ENCODE measurements at places on chromosomes 3 and 15.

GRCh38 chr3:165389064-165389463 lies 192.9 kb upstream of the SLITRK3 start:
- no peak for DNase-seq

- DNase-seq: no peak
Measured at GRCh38 chr3:59680919-59681318, 631.1 kb upstream of the CFAP20DC start.

- DNase-seq: no peak
Measured at GRCh38 chr3:61667383-61667782, 106.0 kb downstream of the PTPRG start.

GRCh38 chr3:148642616-148643015 lies 55.1 kb upstream of the AGTR1 start:
- no peak for DNase-seq

DNA sequence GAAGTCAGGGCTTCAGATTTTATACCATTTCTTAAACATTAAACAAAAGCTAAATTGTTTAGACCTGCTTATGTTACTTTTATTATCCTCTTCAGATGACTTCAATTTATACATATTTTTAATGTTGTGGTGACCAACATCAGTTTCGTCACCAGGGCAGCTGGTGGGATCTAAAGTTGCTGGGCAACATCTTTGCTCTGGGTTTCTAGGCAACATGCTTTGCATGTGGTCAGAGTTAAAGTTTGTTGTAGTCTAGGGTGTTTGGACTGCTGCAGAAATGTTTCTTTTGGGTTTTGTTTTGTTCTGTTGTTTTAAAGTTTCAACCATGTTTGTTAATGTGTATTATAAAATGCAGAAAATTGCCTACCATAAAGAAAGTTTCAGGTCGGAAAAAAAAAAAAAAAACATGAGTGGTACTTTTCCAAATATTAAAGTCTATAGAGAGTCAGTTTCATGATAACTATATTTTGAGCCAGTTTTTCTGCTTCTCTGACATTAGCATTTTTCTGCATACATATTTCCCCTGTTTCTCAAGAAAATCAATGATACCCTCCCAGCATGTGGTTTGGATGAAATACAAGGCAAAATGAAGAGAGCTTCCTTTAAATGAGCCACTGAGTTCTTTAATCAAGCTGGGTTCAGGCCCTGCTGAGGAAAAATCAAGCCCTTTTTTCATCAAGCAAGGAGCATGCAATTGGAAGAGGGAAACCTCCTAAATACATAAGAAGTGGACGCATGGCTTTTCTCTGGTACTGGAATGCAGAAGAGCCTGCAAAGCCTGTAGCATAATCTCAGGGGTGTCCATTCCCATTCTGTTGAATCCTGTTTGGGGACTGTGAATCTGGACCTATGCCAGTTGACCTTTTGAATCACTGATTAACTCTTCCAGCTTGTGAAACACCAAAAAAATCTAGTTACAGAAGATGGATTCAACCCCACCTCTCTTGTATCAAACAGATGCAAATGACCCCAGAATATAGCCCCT lies 35.0 kb upstream of the VGLL3 start:
- DNase-seq: no peak

DNA sequence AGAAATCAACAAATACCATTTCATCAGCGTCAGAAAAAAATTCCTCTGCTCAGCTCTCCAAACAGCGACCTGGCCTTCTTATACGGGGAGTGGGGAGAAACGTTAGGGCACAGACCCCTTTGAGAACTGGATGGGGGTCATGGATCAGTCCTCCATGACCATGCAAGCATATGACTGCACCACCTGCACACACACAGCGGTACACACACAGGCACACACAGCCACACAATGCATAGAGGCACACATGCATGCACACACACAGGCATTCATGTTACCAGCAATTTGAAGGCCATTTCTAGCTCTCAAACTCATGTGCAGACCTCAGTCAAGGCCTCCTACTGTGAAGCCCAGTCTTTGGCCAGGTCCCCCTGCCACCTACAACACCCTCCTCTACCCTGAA lies 50.2 kb downstream of the SLC41A3 start:
- DNase-seq: no peak

DNA sequence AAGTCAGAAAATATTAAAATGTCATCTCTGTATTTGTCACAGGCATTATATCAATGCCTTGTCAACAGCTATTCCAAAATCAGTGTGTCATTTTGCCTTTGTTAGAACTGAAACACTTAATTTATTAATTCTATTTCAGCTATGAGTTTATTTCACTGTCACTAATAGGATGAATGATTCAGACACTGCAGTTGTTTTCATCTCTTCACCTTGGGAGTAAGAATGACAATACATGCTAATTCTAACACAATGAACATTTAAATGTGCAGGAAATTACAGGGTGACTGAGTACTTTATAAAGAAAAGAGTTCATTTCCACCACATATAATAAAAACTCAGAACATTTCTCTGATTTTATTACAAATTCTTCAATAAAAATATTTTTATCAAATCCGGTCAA lies 109.7 kb downstream of the P2RY1 start:
- no peak for DNase-seq

DNA sequence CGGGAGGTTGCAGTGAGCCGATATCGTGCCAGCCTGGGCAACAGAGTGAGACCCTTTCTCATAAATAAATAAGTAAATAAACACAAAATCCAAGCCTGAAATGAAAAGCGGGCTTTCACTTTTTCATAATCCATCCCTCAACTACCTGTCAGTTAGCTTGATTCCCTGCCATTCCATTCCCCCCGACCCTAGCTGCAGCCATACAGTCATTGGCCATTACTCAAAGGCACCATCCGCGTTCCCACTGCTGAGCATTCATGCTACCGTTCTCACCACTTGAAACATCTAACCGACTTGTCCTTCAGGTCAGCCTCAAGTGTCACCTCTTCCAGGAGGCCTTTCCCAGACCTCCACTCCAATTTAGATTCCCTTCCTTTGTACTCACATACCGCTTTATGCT lies 1.1 kb upstream of the PARL start:
- no peak for DNase-seq

- DNase-seq: no peak
Measured at GRCh38 chr3:156648086-156648485, 26.3 kb upstream of the TIPARP start.

GRCh38 chr15:68997930-68998777 lies 16.3 kb upstream of the NOX5 start:
- DNase-seq: no peak

GRCh38 chr3:154953538-154953937 lies 126.6 kb upstream of the MME start:
- DNase-seq: no peak

GRCh38 chr3:195394024-195394423 lies 48.8 kb downstream of the ACAP2 start:
- DNase-seq: no peak

DNA sequence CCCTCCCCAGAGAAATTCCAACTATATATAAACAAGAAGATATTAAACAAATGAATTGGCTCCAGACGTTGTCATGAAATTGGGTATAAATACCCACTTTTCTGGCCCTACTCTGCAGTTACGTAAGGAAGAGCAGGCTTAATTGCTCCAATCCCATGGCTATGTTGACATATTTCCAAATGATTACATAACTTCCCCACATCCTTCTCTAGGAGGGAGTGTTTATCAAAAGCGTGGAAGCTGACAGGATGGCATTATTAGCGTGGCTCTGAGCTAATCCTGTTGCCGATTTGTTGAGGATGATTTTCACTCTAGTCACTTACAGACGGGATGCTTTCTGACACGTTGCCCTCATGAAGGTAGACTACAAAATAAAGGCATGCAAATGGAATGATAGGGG lies 347.5 kb upstream of the TMCO5A start:
- DNase-seq: no peak

- no peak for DNase-seq
Measured at GRCh38 chr3:67640023-67640660, 14.3 kb downstream of the SUCLG2 start.

GRCh38 chr15:36755341-36756000 lies 176.0 kb downstream of the CDIN1 start:
- DNase-seq: no peak

DNA sequence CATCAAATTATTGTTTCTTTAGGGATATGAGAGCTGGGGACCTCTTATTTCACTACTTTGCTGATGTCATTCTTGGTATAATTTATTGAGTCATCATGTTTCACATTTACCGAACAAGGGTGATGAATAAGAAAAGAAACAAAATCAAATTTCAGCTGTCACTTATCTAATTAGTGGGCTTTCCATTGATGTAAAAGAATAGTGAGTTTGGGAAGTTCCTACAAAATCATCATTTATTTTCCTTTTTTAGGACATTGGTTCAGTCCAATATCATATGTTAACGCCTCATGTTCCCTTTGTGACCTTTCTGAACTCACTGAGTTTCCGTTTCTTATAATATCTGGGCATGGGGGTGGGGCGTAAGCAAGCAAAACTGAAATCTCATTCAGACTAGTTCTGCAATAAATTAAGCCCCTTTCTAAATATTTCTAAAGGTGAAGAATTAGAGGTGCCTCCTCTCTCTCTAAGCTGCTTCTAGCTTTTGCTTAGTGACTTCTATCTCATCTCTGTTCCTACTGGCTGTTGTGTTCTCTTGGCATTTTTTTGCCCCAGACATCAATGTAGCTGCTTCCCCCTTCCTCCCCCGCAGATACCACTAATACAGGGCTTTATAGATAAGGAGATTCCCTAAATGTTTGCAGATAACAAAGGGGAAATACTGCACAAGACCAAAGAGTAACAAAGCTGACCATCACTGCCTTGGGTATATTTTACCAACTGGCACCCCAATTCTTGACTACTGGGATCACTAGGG lies 238.0 kb upstream of the CTNNB1 start:
- DNase-seq: no peak

DNA sequence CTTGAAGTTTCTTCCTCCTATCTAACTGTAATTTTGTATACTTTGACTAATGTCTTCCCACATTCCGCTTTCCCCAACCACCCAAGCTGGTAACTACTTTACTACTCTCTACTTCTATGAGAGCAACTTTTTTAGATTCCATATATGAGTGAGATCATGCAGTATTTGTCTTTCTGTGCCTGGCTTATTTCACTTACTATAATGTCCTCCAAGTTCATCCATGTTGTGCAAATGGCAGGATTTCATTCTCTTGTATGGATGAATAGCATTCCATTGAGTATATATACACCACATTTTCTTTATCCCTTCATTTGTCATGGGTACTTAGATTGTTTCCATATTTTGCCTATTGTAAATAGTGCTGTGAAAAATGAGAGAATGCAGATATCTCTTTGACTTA lies 78.5 kb upstream of the CCNL1 start:
- DNase-seq: no peak

DNA sequence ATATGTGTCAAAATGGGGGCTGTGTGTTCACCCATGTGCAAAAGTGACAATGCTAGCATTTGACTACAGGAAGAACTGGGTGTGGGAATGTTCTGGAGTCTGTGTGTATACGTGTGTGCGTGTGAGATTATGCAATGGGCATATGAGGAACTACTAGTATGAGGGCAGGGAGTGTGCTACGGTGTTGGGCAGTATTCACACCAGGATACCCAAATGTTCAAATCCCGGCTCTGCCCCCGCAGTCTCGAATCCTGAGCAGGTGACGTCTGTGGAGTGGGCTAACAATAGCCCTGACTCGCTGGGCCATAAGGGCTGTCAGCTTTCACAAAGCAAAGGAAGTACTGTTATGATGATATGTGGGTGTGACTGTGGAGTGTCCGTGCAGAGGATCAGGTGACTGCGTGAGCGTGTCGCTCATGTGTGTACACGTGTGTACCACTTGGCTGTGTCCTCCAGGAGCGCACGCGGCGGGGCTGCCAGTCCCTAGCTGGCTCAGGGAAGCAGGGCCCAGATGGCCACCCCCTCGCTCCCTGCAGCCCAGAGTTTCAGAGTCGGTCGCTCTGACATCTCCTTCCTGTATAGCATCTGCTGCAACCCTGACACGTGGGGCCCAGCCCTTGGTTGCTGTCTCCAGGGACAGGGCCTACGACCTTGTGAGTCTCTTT lies 27.2 kb downstream of the IQSEC1 start:
- DNase-seq: no peak

DNA sequence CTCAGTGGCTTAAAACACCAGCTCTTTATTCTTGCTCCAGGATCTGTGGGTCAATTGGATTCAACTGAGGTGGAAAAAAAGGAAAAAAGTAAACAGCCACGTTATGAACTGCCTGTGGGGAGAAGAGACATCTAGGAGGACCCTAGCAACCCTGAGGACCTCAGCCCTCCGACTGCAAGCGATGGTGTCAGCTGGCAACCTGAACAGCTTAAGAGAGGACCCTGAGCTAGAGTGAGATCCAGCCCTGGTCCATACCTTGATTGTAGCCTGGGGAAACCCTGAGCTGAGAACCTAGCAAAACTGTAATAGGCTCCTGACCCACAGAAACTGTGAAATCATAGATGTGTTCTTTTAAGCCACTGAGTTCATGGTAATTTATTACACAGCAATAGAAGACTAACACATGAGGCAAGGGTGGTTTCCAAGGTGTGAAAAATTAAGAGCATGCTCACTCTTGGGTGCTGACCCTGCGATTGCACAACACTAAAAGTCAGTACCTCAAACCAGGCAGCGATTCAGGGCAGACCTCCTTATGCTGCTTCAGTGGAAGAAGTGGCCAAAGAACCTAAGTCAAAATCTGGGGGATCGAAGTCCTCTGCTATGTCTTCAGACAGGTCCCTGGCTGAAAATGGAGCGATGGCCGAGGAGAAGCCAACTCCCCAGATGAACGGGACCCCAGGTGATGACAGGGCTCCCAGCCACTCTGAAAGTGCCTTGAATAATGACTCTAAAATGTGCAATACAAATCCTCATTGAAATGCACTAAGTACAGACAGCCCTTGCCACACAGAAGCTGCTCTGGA lies 57.7 kb downstream of the GASK1A start:
- DNase-seq: no peak

- no peak for DNase-seq
Measured at GRCh38 chr3:73561494-73561893, 63.2 kb downstream of the PDZRN3 start.

GRCh38 chr3:50491023-50491422 lies 12.4 kb downstream of the CACNA2D2 start:
- no peak for DNase-seq

- no peak for DNase-seq
Measured at GRCh38 chr3:55183201-55183600, 255.3 kb upstream of the LRTM1 start.

GRCh38 chr15:98881526-98882520 lies 125.8 kb downstream of the PGPEP1L start:
- no peak for DNase-seq

- DNase-seq: no peak
Measured at GRCh38 chr3:70180664-70181063, 131.8 kb downstream of the MDFIC2 start.

DNA sequence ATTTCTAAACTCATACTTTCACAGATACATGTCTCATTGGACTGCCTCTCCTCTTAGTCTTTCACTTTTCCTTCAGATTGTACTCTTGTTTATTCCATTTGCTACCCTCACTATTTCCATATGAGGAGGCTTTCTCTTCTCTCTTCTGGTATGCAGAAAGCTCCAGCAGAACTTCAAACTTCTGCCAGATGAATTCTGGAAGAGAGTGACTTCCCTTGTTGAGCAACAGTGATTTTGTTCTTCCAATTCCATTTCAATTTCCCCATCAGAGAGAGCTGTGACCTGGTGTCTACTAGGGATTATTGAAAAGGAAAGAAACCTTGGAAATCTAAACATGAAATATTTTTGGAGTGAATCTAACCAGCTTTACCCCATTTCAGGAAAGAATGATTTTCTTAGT lies 523.2 kb upstream of the ZNF717 start:
- DNase-seq: no peak
